GDM1 (cell line): ENCODE measurements at places on chromosomes 13 and 19.

GRCh38 chr19:41261474-41262190, 2.5 kb upstream of the HNRNPUL1 start:
- DNase-seq = no peak

- DNase-seq = no peak
These were observed 203.0 kb downstream of the ITGBL1 start for GRCh38 chr13:101655435-101655834.

- no peak for DNase-seq
These were observed 197.7 kb downstream of the ZNF737 start for GRCh38 chr19:20367811-20368294.

- no peak for DNase-seq
These were observed 71.6 kb upstream of the TM9SF2 start for GRCh38 chr13:99429670-99430069.

DNA sequence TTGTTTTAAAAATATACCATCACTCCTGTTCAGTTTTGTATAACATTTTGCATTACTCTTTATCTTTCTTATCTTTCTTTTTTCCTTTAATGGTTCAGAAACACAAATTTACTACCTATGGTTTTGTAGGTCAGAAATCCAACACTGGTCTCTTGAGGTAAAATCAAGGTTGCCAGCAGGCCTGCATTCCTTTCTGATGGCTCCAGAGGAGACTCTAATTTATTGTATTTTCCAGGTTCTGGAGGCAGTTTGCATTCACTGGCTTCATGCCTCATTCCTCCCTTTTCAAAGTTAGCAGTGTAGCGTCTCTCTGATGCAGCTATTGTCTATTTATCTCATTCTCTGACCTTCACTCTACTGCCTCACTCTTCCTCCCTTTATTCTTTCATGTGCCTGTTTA, 767.4 kb downstream of the SLITRK6 start:
- no peak for DNase-seq

GRCh38 chr13:45695198-45695730, 6.9 kb upstream of the CBY2 start:
- no peak for DNase-seq

DNA sequence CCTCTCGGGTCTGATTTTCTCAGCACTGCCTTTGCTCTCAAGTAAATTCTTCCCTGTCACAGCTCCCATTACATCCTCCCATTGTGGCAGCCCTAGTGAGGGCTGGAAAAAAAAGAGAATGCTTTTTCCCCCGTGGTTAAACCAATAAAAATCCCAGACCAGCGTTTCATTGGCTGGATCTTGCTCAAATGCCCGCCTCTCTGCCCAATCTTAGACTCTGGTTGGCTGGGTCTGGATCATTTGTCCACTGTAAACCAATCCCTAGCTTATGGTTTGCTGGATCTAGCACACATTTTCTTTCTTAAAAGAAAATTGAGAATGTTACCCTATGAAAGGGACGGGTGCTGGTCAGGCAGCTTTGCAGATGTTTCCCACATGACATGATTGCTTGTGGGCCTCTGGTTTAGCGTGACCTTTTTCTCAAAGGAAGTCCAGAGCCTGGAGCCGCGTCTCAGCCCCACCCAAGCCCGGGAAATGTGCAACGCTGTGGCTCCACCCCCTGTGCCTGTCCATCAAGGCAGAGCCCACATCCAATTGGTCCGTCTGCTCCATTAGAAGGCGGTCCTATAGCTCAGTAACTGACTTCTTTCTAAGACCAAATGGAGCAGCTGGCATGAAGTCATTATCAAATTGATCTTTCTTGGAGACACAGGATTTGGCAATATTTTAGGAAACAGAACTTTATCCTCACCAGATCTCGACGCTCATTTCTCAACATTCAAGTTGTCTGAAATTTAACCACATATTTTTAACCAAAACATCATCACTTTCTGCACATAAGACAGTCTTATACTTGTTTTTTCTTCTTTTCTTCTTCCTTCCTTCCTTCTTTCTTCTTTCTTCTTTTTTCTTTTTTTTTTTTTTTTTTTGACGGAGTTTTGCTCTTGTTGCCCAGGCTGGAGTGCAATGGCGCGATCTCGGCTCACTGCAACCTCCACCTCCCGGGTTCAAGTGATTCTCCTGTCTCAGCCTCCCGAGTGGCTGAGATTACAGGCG, 2.6 kb upstream of the MCEMP1 start:
- peak; percentile 12 for DNase-seq

GRCh38 chr19:658916-659839, 3.8 kb downstream of the RNF126 start:
- DNase-seq = no peak

DNA sequence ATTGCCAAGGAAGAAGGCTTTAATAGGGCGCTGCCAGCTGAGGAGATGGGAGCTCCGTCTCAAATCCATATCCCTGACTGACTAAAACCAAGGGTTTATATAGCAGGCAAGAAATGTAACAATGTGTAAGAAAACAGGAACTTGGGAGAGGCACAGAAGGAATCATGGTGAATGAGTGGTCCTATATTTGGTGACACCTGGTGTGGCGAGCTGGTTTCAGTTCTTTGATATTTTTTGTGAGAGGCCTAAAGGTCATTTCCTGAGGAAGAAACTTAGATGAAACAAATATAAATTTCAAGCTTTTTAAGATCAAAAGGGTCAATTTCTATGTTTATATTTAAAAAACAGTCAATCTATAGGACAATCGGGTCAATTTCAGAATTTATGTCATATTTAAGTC, 826.3 kb downstream of the SLITRK6 start:
- no peak for DNase-seq

- DNase-seq = no peak
These were observed 26.9 kb downstream of the UFM1 start for GRCh38 chr13:38376546-38376945.

DNA sequence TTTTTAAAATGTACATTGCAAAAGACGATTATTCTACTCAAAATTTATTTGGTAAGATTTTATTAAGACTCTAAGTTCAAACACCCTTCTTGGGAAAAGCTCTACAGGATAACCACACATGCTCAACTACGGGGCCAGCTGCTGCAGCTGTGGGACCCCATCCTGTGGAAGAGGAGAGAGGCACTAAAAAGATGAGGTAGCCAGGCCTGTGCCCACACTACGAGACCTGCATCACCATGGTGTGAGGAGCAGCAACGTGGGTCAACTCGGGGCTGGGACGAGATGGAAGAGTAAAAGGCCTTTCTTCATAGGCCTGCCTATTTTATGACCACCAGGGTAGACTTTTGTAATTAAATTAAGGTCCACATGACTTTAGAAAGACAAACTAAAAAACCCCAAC, 4.6 kb upstream of the CCNP start:
- no peak for DNase-seq

DNA sequence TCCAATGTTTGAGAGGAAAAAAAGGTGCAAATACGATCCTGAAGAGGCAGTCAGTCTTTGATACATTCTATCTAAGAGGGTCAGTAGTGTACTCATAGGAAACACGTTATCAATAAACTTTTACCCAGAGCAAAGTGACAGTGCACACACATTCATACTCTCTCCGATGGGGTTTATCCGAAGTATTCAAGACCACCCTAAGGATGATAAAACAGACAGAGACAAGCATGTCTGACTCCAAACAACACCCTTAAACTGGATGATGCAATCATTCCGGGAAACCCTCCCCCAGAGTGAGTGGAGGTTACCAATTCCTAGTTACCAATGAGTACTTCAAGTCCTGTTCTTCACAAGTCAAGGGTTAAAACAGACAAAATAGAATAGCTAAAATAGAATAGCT, 79.1 kb downstream of the DNAJC3 start:
- DNase-seq = no peak

GRCh38 chr19:40101813-40102212, 11.1 kb upstream of the ZNF780A start:
- no peak for DNase-seq

DNA sequence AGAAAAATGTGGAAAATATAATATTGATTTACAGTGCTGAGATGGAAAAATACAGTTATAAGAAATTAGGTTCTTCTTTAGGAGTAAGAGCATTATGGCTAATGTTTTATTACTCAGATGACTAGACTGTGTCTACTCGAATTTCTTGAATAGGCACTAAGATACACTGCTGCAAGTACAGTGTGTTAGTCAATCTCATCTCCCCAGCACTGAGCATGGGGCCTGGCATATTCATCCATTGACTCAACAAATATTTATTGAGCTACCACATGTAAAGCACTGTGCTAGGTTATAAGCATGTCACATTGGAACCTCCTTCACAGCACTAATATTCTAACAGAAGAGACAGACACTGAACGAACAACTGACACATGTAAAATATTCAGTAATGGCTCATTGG, 242.5 kb upstream of the GPC6 start:
- no peak for DNase-seq

- DNase-seq = no peak
These were observed 4.2 kb downstream of the PLPPR2 start for GRCh38 chr19:11359421-11359820.

- DNase-seq = no peak
These were observed 546.2 kb downstream of the SLITRK5 start for GRCh38 chr13:88217372-88217771.

GRCh38 chr13:75425216-75426009, 56.6 kb downstream of the TBC1D4 start:
- no peak for DNase-seq

DNA sequence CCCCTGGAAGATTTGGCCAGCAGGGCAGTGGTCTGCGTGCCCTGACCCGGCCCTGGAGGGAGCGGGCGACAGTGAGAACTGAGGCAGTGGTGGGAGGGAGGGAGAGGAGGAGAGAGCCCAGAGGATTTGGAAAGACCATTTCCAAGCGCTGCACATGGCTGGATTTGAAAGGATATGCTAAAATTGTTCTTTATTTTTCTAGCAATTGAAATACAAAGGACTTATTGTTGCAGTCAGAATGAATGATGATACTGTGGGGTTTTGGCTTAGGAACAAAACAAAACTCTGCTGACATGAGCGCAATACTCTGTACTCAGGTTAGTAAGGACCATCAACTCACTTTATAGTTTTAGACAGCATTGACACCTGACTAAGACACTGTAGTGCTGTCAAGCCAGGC, 69.5 kb downstream of the TNFRSF19 start:
- DNase-seq = no peak

DNA sequence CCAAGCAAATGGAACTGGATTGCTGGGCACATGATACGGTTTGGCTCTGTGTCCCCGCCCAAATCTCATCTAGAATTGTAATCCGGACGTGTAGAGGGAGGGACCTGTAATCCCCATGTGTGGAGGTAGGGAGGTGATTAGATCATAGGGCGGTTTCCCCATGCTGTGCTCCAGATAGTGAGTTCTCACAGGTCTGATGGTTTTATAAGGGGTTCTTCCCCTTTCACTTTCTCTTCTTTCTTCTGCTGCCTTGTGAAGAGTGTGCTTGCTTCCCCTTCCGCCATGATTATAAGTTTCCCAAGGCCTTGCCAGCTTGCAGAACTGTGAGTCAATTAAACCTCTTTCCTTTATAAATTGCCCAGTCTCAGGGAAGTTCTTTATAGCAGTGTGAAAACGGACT, 32.6 kb upstream of the MTIF3 start:
- no peak for DNase-seq

DNA sequence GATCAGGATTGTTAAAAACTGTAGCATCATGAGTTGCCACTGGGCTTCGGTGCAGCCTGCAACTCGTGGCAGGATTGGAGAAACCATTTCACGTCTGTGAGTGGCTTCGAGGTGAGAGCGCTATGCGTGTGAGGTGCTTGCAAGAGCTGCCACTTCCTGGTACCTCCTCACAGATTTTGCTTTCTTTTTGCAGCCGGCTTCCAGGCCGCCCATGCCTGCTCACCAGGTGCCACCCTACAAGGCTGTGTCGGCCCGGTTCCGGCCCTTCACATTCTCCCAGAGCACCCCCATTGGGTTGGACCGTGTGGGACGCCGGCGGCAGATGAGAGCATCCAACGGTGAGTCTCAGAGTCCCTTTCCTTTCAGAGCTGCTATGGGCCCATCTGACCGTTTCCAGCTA, 57.9 kb upstream of the C1QTNF9 start:
- DNase-seq = no peak

DNA sequence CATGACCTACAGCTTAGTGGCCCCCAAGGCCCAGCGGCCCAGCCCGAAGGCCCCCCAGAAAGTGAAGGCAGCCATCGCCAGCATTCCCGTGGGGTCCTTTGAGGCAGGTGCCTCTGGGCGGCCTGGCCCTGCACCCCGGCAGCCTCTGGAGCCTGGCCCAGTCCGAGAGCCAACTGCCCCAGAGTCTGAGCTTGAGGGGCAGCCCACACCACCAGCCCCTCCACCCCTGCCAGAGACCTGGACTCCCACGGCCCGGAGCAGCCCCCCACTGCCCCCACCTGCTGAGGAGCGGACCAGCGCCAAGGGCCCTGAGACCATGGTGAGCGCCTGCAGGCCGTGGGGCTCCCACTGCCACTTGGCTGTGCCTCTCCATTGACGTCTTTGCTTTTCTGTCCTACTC, 9.0 kb upstream of the PRR19 start:
- DNase-seq = no peak

- DNase-seq = peak; percentile 44
These were observed at the start of gene WDR87 for GRCh38 chr19:37905946-37906868. Gene WDR87, minus strand, starts transcription at chr19:37906594. Its CDS starts 8,355 bp downstream, at chr19:37898239.

DNA sequence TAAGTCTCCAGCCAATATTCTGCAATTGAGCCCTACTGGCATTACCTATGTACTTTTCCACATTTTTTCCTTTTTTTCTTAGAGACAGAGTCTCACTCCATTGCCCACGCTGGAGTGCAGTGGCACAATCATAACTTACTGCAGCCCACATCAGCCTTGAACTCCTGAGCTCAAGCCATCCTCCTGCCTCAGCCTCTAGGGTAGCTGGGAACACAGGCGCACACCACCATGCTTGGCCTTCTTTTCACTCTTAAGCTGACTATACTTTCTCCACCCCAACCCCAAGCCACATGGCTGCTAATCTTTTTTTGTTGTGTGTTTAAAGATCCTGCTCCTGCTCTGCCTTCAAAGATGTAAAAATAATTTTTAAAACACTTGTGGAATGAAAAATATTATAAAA, 1.6 kb upstream of the LATS2 start:
- DNase-seq = no peak

- no peak for DNase-seq
These were observed 5.4 kb upstream of the GAS6 start for GRCh38 chr13:113869263-113869662.

DNA sequence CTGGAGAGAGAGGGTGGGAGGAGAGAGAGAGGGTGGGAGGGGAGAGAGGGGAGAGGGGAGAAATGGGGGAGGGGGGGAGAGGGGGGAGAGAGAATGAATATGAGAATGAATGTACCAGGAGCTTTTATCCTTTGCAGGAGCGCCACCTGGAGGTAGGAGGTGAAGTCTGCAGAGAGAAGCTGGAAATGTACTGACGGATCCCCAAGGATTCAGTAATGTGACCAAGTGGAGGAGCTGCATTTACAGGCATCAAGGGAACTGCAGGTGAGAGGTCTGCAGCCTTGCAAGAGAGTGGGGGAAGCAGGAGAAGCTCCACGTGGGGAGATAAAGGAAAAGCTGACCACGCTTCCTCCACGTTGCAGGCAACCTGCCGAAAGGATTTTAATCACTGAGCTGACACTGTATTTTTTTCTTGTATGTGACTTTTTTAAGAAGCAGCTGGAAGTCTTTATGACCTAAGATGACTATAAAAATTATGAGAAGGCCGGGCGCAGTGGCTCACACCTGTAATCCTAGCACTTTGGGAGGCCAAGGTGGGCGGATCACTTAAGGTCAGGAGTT, 33.7 kb downstream of the VSTM1 start:
- DNase-seq = peak; percentile 43
